Effector CD4-positive, alpha-beta T cell (primary cell): ENCODE measurements at places on chromosomes 5 and 9.

- DNase-seq = no peak
These were observed at the start of gene FABP6 for GRCh38 chr5:160229190-160229742. TSS of gene FABP6 (plus strand) at chr5:160229506. CDS start at chr5:160229558, 52 bp downstream.

DNA sequence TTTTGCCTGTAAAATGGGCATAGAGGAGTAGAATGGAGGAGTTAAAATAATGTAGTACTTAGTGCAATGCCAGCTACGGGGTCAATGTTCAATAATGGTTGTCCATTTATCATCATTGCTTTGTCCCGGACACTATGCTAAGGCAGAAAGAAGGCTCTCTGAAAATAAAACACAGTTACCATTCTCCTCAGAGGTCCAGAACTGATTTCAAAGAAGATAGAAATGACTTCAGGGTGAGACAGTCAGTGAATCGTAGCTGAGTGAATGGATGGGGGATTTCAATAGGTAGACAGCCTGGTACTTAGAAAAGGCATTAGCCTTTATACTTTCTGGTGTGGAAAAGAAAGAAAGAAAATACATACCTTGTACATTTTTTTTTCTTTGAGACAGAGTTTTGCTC is 1.2 kb upstream of the AK3 start:
- DNase-seq = no peak

GRCh38 chr9:13770956-13771355 is 491.5 kb upstream of the MPDZ start:
- no peak for DNase-seq

DNA sequence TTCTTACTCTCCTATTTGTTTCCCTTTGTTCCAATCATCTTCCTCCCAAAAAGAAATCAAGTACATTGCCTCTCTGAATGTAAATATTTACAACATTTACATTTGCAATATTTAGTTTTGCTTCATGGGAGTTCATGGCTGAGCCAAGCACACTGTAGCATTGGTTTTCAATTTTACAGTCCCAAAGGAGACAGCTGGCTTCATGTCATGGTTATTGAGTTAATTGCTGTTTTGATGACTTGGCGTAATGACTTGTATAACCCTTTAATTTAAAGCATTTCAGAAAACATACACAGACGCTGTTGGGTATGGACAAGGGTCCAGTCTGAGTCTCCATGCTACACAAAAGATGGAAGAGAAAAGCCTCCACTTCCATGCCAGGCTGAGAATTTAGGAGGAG is 25.6 kb upstream of the VLDLR start:
- DNase-seq = no peak

GRCh38 chr9:127014910-127015540 is 100.4 kb downstream of the RALGPS1 start:
- DNase-seq = no peak

- no peak for DNase-seq
These were observed 106.9 kb upstream of the SEMA6A start for GRCh38 chr5:116681334-116682013.
